Endodermal cell (in vitro differentiated cells): ENCODE measurements at places on chromosomes 2 and 18. TPM values are rescaled to one million over a fixed set of nuclear protein-coding genes. Genes with fewer than 3 reads are reported as not detected.

- H3K36me3 ChIP-seq, result no peaks in the 10 kb centered on the region
- no peaks in the 10 kb centered on the region for H3K27me3 ChIP-seq
- no peak overlapping the region for H3K4me3 ChIP-seq
- no peaks in the 10 kb centered on the region for H3K4me1 ChIP-seq
- H3K27ac ChIP-seq, result no peak overlapping the region
Observed at GRCh38 chr18:57080479-57080878, 66.4 kb upstream of the BOD1L2 start.

GRCh38 chr2:187594801-187595200 is 40.6 kb upstream of the TFPI start:
- DNase-seq, result no peak
- no peaks in the 10 kb centered on the region for H3K4me1 ChIP-seq
- H3K27ac ChIP-seq, result no peak overlapping the region
- H3K4me3 ChIP-seq, result no peak overlapping the region
- H3K27me3 ChIP-seq, result no peaks in the 10 kb centered on the region
- no peaks in the 10 kb centered on the region for H3K36me3 ChIP-seq

DNA sequence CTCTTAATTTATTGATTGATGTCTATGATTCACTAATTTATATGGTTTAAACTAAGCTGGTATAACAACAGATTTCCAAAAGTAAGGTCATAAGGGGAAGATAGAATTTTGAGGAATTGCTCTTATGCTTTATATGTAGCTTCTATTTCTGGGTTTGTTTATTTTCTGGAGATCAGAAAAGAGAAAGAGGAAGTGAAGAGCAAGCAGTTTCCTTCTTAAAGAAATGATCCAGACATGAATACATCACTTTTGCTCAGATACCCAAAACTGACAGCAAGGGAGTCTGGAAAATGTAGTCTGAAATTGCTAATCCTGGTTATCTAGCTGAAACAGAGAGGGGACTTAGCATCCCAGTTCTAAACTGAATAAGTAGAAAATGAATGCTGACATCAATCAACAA is 912.5 kb upstream of the CRIM1 start:
- no peaks in the 10 kb centered on the region for H3K36me3 ChIP-seq
- H3K27ac ChIP-seq, result no peak overlapping the region
- no peaks in the 10 kb centered on the region for H3K27me3 ChIP-seq
- H3K4me1 ChIP-seq, result peaks cover 10% of the 10 kb centered on the region
- DNase-seq, result no peak
- H3K4me3 ChIP-seq, result peak overlapping the region; percentile 88

DNA sequence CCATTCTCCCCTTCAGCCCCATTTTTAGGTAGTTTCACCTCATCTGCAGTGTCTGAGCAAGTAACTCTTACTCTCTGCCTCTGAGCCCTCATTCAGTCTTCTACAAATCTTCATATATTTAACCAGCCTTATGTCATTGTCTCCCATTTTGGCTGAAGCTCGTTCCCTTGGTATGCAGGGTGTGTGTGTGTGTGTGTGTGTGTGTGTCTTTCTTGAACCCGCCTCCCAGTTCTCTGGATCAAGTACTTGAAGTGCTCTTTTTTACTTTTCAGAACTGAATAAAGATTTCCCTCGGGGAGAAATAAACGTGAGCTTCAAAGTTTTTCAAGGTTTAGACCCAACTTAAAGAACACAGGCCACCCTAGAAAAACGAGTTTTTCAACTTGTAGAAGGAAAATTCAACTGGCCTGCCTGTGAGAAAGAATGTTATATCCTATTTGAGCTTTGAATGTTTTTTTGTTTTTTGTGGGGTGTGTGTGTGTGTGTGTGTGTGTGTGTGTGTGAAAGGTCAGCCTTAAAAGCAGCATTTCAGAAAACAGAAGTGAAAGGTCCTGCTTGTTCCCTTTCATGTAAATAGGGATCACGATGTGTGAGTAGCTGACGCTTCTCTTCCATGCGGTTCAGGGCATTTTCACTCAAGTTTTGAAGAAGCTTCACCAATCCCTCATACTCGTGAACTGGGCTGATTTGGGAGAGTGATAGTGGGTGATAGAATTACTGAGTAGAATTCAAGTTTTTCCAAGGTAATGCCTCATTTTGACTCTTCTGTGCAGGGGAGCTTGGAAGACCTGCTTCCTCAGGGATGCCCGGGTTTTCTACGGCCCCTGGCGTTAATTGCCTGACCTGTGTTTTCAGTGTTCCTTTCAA is 50.6 kb upstream of the EML6 start:
- no peak overlapping the region for H3K27ac ChIP-seq
- H3K36me3 ChIP-seq, result peaks cover 45% of the 10 kb centered on the region
- no peaks in the 10 kb centered on the region for H3K27me3 ChIP-seq
- no peak for DNase-seq

DNA sequence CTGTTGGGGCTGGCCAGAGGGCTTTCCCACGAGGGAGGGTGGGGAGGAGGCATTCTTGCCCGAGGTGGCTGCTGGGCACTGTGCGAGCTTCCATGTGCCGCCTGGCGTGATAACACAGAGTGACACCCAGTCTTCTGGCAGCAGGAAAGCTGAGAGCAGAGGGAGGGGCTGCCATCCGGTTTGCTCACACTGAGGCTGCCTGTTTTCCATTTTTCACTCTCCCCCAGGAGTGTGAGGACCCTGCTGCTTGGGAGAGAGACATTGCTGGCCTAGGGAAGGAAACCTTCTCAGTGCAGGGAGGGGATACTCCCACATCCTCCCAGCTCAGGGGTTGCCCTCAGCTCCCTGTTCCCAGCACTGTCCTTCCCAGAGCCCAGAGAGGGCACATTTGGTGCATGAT is 73.1 kb downstream of the INHBB start:
- H3K36me3 ChIP-seq, result no peaks in the 10 kb centered on the region
- H3K4me1 ChIP-seq, result no peaks in the 10 kb centered on the region
- peaks cover 44% of the 10 kb centered on the region for H3K27me3 ChIP-seq
- no peak overlapping the region for H3K27ac ChIP-seq
- DNase-seq, result peak; percentile 42

DNA sequence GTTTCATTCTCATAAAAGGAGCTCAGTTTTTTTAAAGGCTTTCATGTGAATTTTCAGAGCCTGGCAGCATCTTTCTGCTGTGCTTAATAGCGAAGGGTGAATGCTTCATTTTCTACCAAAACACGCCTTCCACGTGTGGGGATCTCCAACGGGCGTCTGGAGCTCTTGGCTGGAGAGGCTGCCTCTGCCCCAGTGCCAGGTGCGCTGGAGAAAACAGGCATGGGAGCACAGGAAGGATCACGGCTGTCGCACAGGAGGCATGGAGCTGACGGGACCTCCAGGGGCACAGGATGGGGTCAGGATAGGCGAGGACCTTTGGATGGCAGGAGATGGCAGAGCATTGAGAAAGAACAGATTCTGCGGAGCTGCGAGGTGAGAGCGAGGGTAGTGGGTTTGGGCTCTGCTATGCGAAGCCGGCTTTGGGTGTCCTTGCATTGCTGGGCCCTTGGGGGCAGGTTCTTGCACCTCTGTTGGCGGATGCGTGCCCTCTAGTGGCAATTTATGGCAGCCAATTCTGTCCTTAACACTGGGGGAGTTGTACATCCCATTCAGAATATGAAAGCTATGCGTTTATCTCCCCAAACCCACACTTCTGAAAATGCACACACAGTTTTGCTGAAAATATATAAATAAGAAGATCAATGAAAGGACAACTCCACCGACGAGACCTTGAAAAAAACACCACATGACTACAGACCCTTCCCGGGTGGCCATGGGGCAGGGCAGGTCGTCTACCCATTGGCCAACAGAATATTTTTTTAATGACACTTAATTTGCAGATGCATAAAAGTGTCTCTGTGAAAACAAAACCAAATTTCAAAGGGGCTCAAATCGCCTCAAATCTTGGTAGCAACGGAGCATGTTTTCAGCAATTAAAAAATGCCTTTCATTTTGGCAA is 90.4 kb upstream of the SLC35G4 start:
- DNase-seq, result peak; percentile 92
- no peaks in the 10 kb centered on the region for H3K4me1 ChIP-seq
- H3K4me3 ChIP-seq, result no peak overlapping the region
- no peaks in the 10 kb centered on the region for H3K36me3 ChIP-seq

DNA sequence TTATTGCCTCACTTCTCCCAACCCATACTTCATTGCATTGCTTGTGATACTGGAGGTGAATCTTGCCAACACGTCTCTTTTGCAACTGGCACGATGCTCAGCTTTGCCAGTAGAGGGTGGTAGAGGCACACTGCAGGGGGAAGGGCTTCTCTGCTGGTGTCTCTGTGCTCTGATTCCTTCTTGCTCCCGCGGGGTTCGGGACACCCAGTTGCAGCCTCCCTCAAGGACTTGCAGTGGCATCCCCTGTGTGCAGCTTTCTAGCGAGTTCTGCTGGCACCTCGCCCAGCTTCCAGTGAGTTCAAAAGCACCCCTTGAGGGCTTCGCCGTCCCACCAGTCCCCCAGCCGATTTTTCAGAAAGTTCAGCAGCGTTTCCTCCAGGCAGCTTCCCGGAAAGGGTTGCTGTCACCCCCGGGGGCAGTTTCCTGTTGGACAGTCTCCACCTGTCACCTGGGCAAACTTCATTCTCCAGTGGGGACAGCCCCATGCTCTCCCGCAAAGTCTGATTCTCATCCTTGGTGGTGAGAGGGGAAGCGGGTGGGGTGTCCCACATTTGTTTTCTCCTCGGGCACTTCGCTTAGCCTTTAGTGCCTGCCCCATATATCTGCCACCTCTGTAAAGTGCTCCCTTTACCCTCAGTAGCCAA is 35.4 kb upstream of the EN1 start:
- no peaks in the 10 kb centered on the region for H3K4me1 ChIP-seq
- DNase-seq, result peak; percentile 91

GRCh38 chr2:70947556-70948184 is 12.0 kb downstream of the ATP6V1B1 start:
- peaks cover 3% of the 10 kb centered on the region for H3K4me1 ChIP-seq
- peaks cover 61% of the 10 kb centered on the region for H3K27me3 ChIP-seq
- DNase-seq, result peak; percentile 65

HMSD gene
- 0.33 to 5.5 TPM (median 1.9 TPM) in 3 replicates for total RNA-seq

PDCL3 gene
- total RNA-seq, result 46.1 and 49.6 TPM in 2 replicates

NTSR2 gene
- not detected in 2 replicates for total RNA-seq

SFT2D3 gene
- 6.9 to 10.8 TPM (median 10.1 TPM) in 3 replicates for total RNA-seq

ERFE gene
- 1.1 to 1.8 TPM (median 1.6 TPM) in 3 replicates for total RNA-seq
